GM23248 (cell line): ENCODE measurements at places on chromosomes 7 and 10. TPM values are rescaled to one million over a fixed set of nuclear protein-coding genes. Genes with fewer than 3 reads are reported as not detected.
A peak's percentile ranks its signal among the peaks of the same experiment; 100 is the strongest.

- H3K4me1 ChIP-seq = peaks cover 26% of the 10 kb centered on the region
- H3K27ac ChIP-seq = peak overlapping the region; percentile 100
- peak; percentile 95 for DNase-seq
- no peaks in the 10 kb centered on the region for H3K36me3 ChIP-seq
- no peaks in the 10 kb centered on the region for H3K27me3 ChIP-seq
Measured at GRCh38 chr10:119370972-119371703, 163.8 kb downstream of the GRK5 start.

DNA sequence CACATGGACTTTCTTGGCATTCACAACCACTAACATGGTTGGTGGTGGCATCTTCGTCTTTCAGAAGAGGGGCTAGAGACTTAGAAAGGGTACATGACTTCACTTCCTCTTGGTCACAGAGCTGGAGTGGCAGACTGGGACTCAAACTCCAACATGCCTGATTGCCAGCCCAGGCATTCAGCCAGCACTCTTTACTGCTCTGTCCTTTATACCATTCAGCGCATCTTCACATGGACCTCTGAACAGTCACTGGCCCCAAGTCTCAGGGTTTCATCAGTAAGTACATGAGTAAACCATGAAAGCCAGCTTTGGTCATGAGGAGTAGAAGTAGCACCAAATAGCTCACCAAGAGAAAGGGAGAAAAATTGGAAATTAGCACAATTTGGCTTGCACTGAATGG, 148.4 kb upstream of the KLF14 start:
- H3K4me3 ChIP-seq = no peak overlapping the region
- DNase-seq = peak; percentile 60
- peaks cover 87% of the 10 kb centered on the region for H3K36me3 ChIP-seq
- H3K27ac ChIP-seq = peak overlapping the region; percentile 99
- H3K4me1 ChIP-seq = peaks cover 77% of the 10 kb centered on the region

DNA sequence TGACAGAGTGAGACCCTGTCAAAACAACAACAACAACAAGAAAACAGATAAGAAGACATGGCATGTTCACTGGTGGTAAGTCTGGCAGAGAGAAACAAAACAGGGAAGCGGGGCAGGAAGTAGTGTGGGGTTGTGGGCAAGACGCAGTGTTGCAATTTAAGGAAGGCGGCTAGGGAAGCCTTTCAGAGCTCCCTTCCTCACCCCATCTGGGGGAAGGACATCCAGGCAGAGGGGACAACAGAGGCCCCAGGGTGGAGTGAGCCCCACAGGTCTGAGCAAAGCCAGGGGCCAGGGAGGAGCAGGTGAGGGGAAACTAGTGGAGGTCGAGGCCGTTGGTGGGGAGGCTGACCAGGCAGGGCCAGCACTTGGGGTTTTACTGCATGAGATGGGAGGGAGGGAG, 16.8 kb downstream of the LAT2 start:
- H3K27me3 ChIP-seq = no peaks in the 10 kb centered on the region
- no peak overlapping the region for H3K27ac ChIP-seq
- H3K4me1 ChIP-seq = no peaks in the 10 kb centered on the region
- no peak overlapping the region for H3K4me3 ChIP-seq
- DNase-seq = no peak
- no peaks in the 10 kb centered on the region for H3K36me3 ChIP-seq

GRCh38 chr7:16634271-16634738, 11.2 kb downstream of the ANKMY2 start:
- no peak for DNase-seq
- H3K4me1 ChIP-seq = peaks cover 10% of the 10 kb centered on the region
- no peak overlapping the region for H3K27ac ChIP-seq
- no peaks in the 10 kb centered on the region for H3K36me3 ChIP-seq

GRCh38 chr7:41298409-41298808, 404.5 kb downstream of the INHBA start:
- H3K36me3 ChIP-seq = no peaks in the 10 kb centered on the region
- no peaks in the 10 kb centered on the region for H3K27me3 ChIP-seq
- H3K27ac ChIP-seq = no peak overlapping the region

GRCh38 chr7:52831321-52831720, 204.1 kb upstream of the POM121L12 start:
- H3K36me3 ChIP-seq = no peaks in the 10 kb centered on the region
- H3K4me1 ChIP-seq = no peaks in the 10 kb centered on the region
- no peaks in the 10 kb centered on the region for H3K27me3 ChIP-seq
- no peak for DNase-seq

DNA sequence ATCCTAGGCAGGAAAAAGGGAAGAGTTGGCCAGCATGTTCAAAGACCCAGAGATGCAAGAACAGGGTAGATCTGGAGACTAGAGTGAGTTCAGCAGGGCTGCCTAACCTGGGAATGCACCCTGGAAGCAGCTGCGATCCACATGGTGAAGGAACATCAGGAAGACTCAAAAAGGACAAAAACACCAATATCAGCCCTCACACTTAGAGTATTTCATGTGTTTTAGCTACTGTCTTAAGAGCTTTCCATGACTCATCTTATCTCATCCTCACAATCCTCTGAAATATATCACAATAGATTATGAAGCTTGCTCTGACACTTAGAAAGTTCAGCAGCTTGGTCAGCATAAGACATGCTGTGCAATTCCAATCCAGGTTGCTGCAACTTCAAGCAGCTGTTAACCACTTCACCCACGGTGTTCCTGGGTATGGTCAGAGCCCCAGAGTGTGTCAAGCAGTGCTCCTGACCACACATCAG, 380.9 kb downstream of the PARD3 start:
- peak overlapping the region; percentile 47 for H3K27ac ChIP-seq
- no peaks in the 10 kb centered on the region for H3K36me3 ChIP-seq
- H3K27me3 ChIP-seq = no peaks in the 10 kb centered on the region
- peak; percentile 79 for DNase-seq

DNA sequence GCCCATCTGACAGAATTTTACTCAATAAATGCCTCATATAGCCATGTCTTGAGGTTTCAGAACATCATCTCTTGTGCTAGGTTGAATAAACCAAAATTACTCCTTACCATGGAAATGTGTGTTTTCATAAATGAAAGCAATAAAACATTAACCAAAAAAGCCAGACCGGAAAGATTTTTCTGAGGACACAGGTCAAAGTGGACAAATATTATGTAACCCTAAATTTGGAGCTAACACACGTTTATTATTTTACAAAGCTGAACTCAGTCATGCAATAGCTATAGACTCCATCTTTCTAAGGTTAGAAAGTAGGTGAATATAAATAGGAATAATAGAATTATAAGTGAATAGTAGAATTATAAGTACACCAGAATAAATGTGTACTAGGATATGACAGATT, 269.1 kb downstream of the TSPAN12 start:
- peaks cover 11% of the 10 kb centered on the region for H3K4me1 ChIP-seq
- no peak overlapping the region for H3K4me3 ChIP-seq
- DNase-seq = no peak
- no peak overlapping the region for H3K27ac ChIP-seq

GRCh38 chr10:129168660-129169059, 298.4 kb upstream of the MGMT start:
- no peaks in the 10 kb centered on the region for H3K36me3 ChIP-seq
- H3K27ac ChIP-seq = no peak overlapping the region
- H3K4me3 ChIP-seq = no peak overlapping the region
- no peak for DNase-seq
- H3K27me3 ChIP-seq = no peaks in the 10 kb centered on the region

GRCh38 chr7:85736085-85736484, 549.2 kb upstream of the SEMA3D start:
- H3K36me3 ChIP-seq = no peaks in the 10 kb centered on the region
- DNase-seq = no peak
- no peak overlapping the region for H3K27ac ChIP-seq

DNA sequence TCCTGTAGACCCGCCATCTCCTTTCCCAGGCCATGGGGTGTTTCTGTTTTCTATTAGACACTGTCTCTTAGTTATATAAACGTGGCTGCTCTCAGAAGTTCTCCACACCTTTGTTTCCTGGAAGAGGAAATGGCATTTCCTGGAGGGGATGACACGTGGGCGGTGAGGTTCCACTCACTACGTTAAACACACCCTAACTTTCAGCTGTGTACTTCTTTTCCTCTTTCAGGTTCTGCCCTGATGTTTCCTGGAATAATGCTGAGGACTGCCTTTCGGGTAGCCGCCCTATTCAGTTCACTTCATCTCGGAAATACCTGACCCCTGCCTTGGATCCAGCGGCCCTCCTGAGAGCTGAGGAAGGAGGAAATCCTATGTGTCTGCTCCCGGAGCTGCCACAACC, 3.4 kb upstream of the PRKCQ start:
- DNase-seq = no peak
- H3K4me3 ChIP-seq = no peak overlapping the region
- no peaks in the 10 kb centered on the region for H3K4me1 ChIP-seq
- H3K27me3 ChIP-seq = peaks cover 21% of the 10 kb centered on the region
- no peak overlapping the region for H3K27ac ChIP-seq
- H3K36me3 ChIP-seq = no peaks in the 10 kb centered on the region

DNA sequence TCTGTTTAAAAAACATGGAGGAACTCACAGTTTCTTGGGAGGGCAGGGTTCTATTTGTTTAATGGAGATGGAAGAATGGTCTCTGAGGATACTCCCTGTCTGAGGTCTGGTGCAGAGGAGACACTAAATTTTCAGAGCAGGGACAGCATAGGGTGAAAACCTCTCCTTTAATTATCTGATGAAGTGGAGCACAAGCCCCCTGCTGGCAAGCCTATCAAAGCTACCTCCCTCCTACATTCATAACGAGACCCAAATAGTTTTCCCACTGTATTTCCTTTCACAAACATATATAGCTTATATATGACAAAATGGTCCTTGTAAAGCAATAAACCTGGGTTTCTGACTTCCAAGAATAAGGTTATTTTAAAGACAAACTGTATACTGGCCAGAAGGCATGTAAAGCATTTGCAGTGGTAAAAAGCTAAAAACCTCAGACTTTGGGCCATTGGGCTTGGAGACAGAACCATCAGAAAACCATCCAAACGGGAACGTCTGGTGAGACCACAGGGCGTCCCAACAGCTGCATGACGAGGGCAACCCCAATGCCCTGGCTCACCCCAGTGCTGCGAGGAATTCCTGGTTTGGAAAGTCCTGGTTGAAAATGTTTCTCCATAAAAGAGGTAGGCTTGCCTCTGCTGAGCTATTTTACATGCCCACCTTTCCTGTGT, 201.3 kb downstream of the FANK1 start:
- no peaks in the 10 kb centered on the region for H3K27me3 ChIP-seq
- H3K36me3 ChIP-seq = peaks cover 30% of the 10 kb centered on the region
- DNase-seq = no peak
- H3K4me3 ChIP-seq = no peak overlapping the region
- no peak overlapping the region for H3K27ac ChIP-seq

DNA sequence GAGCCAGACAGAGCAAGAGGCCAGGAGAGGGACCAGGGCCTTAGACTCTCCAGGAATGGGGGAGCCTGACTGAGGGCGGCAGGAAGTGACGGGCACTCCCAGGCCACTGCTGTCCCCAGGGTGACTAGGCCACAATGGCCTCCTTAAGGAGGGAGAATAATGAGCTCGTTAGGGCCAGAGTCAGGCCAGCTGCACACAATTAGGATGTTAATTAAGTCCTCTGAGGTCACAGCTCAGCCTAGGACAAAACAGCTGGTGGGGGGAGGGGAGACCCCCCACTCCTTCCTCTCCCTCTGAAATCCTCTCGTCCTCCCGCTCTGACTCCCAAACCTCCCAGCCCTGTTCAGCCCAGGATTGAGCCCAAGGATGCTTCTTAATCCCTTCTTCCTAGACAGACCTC, 143.0 kb downstream of the NEURL1 start:
- no peak overlapping the region for H3K4me3 ChIP-seq
- H3K36me3 ChIP-seq = 0 out of 2 replicates have a peak, but pooled peaks cover 3% of the 10 kb centered on the region
- H3K27me3 ChIP-seq = no peaks in the 10 kb centered on the region
- DNase-seq = no peak

GRCh38 chr10:103188853-103189252, 4.2 kb downstream of the NT5C2 start:
- H3K27me3 ChIP-seq = no peaks in the 10 kb centered on the region
- DNase-seq = peak; percentile 35
- H3K27ac ChIP-seq = no peak overlapping the region
- no peaks in the 10 kb centered on the region for H3K36me3 ChIP-seq
- H3K4me1 ChIP-seq = peaks cover 32% of the 10 kb centered on the region

DNA sequence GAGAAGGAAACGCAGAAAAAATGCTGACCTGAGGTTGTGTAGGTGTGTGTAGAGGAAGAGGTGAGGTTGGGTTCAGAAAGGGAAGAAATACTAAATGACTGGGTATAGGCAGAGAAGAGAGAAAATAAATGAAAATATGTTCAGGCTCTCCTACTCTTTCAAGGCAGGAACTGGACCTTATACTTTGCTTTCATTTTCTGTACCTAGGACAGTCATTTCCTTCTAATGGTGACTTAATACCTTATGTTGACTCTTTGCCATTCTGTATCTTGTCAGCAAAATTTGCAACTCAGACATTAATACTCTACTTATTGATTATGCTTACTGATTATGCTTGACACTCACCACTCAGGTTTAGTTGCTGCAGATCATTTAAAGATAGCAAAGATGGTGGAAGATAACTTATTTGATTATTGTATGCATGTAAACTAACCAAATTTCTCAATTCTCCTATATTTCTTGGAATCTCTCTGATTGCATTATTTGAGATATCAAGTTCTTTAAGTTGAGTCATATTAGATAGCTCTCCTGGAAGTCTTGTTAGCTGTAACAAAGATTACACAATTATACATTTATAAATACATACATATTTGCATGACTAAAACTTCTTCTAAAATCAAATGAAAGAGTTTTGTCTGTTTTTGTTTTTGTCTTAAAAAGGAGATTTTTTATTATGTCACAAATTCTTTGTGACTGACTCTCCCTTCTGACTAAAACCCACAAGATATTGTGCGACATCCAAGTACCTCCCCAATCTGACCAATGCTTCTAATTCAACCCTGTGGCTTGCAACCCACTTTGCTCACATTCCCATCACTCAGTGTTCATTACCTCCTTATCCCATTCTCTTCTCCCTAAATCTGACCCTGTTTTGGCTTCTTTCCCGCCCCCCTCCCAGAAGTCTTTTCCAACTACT, 20.0 kb downstream of the LRRD1 start:
- H3K4me3 ChIP-seq = peak overlapping the region; percentile 27
- peak; percentile 93 for DNase-seq
- H3K36me3 ChIP-seq = no peaks in the 10 kb centered on the region
- H3K27ac ChIP-seq = peak overlapping the region; percentile 60
- peaks cover 13% of the 10 kb centered on the region for H3K4me1 ChIP-seq
- H3K27me3 ChIP-seq = no peaks in the 10 kb centered on the region

GRCh38 chr7:2894118-2894940, 50.2 kb upstream of the GNA12 start:
- H3K4me3 ChIP-seq = no peak overlapping the region
- H3K36me3 ChIP-seq = no peaks in the 10 kb centered on the region
- no peaks in the 10 kb centered on the region for H3K27me3 ChIP-seq
- no peak for DNase-seq

GRCh38 chr10:80144696-80145131, 12.2 kb downstream of the PLAC9 start:
- H3K4me3 ChIP-seq = no peak overlapping the region
- peaks cover 18% of the 10 kb centered on the region for H3K4me1 ChIP-seq
- H3K36me3 ChIP-seq = no peaks in the 10 kb centered on the region
- DNase-seq = no peak
- H3K27ac ChIP-seq = peak overlapping the region; percentile 86

The KAT6B gene
- 7.7 and 15.0 TPM in 2 replicates for total RNA-seq

The TAS2R3 gene
- total RNA-seq = not detected in 2 replicates

The FKBP6 gene
- not detected in 2 replicates for total RNA-seq

The SSC4D gene
- 0.43 TPM in 1 of 2 replicates, not detected in the other for total RNA-seq
